Tibial nerve (tissue), 4 donors: ENCODE measurements at places on chromosomes 5 and 9.

- DNase-seq: no peak
Measured at GRCh38 chr5:179316982-179317381, 28.3 kb downstream of the ADAMTS2 start.

- DNase-seq: no peak
Measured at GRCh38 chr9:127300886-127301447, 36.4 kb downstream of the GARNL3 start.

DNA sequence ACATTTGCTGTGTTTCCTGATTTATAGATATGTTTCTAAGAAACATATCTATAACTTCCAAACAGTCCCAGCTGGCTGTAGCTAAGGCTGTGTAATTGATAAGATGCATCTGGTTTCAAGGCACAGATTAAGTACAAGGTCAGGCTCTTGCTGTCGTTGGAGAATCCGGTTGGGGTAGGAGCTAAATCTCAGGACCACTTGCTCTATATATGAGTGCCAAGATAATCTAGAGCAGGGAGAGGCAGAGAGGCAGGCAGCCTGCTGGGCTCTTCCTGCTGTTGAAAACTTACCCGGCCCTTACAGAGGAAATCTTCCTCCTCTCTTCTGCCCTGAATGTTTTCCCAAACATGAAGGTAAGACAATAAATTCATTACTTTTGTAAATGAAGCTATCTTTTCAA lies at the start of gene C7:
Gene C7 (plus strand): TSS at position 234 of the 400 bp plus-strand sequence. CDS start 114 bp downstream, at position 348.
- no peak for DNase-seq

GRCh38 chr9:76810377-76810957 lies 46.2 kb downstream of the PCA3 start:
- no peak for DNase-seq

- no peak for DNase-seq
Measured at GRCh38 chr9:74379718-74380117, 117.4 kb upstream of the RORB start.

GRCh38 chr9:33881635-33882034 lies 64.7 kb downstream of the UBE2R2 start:
- no peak for DNase-seq

DNA sequence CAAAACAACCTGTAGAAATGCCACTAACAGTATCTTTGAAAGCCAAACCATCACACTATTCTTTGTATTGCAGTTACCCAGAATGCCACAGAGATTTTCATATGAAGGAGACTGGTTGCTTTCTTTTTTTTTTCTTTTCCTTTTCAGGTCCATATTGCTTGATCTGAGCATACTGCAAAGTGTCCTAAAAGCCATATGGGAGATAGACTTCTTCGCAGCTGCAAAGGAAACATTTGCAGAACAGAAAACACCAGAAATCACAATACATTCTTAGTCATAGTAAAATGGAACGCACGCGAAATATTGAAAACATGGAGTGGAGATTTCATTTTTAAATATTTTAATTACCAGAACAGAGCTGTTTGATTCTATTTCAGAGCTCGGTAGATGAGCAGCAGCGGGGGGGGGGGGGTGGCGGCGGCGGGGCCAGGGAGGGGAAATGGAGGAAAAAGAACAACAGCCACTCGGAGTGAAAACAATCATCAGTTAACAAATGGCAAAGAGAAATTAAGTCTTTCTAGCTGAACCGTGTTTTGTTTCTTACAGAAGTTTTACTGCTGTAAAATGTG lies 284.1 kb downstream of the NFIB start:
- no peak for DNase-seq

GRCh38 chr9:29213417-29214153 lies 1640.3 kb upstream of the C9orf72 start:
- DNase-seq: no peak

DNA sequence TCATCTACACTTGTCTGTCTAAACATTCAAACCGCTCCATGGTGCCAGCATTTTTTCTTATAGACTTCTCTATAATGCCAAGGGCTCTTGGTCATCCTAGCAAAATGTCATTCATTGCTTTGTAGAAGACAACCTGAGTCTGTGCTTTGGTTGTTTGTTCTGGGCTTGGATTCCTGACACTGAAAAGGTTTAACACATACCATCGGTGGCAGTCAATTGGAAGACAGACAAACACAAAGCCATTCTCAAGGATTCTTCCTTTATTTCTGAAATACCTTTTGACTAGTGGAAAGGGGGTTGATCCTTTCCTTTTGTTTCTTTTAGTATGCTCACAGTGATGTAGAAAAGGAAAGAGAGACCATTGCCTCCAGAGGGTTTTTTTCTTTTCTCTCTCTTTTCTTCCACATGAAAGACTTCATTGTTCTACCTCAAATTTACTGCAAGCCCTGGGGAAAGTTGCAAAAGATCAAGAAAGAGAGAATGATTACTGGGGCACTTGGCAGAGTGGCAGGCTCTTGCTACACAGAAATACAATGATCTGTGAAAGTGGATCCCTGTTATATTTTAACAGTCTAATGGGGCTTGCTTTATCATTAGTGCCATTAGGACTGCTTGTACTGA lies 66.4 kb upstream of the TMC1 start:
- DNase-seq: no peak

DNA sequence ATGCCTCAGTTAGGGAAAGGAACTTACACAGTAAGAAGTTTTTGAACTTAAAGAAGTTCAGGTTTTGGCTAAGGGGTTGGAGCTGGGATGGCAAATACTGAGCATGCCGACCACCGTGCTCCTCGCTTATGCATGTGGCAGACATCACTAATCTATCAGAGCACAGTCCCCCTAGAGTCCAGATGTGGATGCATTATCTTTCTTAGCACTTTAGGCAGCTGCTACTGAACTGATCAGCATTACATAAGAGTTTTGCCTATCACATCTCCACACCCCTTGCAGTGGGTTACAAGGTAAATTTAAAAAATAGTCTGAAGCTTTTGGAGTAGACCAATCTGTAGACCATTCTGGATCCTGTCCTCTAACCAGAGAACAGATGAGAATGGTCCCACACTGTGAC lies 22.4 kb downstream of the MACIR start:
- DNase-seq: no peak

- DNase-seq: no peak
Measured at GRCh38 chr9:32069169-32069813, 315.2 kb upstream of the ACO1 start.

DNA sequence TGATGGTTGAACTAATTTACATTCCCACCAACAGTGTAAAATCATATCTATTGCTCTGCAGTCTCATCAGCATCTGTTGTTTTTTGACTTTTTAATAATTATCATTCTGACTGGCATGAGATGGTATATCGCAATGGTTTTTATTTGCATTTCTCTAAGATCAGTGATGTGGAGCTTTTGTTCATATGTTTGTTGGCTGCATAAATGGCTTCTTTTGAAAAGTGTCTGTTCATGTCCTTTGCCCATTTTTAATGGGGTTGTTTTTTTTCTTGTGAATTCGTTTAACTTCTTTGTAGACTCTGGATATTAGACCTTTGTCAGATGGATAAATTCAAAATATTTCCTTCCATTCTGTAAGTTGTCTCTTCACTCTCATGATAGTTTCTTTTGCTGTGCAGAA lies 115.2 kb upstream of the CDH12 start:
- DNase-seq: no peak

GRCh38 chr9:116379821-116380220 lies 226.2 kb downstream of the PAPPA start:
- no peak for DNase-seq

- no peak for DNase-seq
Measured at GRCh38 chr5:106648401-106648800, 1022.3 kb downstream of the EFNA5 start.

DNA sequence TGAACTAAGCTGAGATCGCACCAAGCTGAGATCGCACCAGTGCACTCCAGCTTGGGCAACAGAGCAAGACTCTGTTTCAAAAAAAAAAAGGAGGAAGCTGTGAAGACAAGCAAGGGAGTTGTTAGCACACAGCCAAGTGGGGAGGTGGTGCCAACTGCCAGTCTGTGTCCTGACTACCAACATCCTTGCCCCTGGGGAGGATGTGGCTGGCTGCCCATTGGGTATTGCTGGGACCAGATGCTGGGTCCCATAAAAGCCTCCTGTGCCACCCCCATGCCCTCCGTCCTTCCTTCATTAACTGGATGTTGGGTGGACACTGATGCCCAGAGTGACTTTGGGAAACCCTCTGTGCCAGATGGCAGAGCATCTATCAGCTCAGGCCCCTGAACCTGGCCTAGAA lies 157.1 kb upstream of the COL5A1 start:
- no peak for DNase-seq

GRCh38 chr5:127206320-127207113 lies 84.1 kb upstream of the MEGF10 start:
- DNase-seq: no peak

GRCh38 chr5:123936548-123936947 lies 424.6 kb downstream of the CSNK1G3 start:
- DNase-seq: no peak

DNA sequence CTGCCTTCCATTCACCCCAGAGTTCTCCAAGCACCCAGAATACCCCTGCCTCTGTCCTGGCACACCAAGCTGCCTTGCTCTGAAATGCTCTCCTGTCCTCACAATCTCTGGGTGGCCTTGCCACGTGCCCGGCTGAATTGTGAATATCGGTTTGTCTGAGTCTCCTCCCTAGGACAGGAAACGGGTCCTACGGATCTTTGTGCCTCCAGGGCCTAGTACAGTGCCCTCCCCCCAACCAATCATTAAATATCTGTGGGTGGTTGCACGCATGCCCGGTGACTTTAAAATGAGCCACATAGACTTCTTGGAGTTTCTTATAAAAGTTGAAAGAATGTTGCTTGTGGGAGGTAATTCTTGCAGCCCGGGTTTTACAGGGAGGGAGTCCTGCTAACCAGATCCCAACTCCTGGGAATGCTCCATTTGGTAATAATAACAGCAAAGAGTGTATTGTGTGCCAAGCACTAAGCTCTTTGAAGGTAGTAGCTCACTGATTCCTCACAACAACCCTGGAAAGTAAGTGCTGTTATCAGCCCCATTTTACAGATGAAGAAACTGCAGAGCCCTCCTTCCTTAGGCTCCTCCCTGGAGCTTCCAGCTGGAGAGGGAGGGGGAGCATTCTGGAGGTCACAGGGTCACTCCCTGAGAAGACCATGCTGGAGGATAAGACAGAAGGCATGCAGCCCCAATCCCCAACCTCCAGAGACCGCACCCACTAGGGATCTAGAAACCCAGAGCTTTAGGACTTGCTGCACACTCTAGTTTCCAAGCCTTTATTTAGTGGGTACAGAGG lies 23.4 kb downstream of the URM1 start:
- no peak for DNase-seq

DNA sequence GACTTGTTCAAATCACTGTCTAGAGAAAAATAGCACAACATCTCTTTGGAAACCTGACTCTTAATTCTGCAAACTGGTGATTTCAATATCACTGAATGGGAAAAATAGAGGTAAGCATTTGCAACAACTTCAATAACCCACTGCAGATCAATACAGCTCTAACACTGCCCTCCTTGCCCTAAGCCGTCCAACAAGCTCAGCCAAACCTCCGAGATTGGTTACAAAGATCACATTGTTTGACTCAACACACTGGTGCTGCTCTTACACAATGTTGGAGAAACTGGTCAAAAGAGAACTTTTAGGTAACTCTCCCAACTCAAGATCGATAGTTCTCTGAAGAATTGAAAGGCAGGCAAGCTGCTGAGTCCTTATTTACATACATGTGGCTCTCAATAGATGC lies 150.4 kb downstream of the SPOCK1 start:
- no peak for DNase-seq

DNA sequence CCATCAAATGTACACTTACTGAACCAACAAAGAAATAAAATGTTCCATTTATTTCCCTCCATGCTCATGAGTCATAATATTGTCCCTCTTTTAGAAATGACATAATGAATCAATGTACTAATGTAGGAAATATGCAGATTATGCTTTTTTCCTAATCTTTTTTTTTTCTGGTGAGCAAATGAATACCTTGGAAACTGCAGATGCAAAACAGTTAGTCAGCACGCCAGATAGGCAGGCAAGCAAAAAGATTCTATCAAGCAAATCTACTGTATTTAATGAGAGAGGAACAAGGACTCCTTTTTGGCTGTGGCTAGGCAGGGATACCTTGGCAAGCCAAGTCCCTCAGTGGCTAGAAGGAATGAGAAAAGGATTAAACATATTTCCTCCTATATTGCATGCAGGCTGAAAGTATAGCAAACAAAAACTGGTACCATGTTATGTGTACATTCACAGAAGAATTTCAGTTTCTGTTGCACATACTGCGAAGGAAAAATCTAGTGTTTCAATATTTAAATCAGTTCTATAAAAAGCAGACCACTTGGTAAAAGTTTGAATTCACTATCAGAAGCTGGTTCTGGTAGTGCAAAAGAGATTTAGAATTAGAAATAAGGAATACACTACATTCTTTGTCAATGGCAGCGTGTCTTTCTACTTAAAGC lies 605.4 kb downstream of the TLE1 start:
- no peak for DNase-seq

DNA sequence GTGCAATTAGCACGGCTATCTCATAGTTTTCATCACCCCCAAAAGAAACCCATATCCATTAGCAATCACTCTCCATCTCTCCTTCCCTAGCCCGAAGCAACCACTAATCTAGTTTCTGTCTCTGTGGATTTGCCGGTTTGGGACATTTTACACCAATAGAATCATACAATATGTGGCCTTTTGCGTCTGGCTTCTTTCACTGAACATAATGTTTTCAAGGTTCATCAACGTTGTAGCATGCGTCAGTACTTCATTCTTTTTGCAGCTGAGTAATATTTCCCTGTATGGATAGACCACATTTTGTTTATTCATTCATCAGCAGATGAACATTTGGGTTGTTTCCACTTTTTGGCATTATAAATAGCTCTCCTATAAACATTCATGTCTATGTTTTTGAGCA lies 75.4 kb upstream of the TBC1D2 start:
- DNase-seq: no peak

GRCh38 chr5:431711-432050 lies 11.3 kb upstream of the EXOC3 start:
- no peak for DNase-seq

DNA sequence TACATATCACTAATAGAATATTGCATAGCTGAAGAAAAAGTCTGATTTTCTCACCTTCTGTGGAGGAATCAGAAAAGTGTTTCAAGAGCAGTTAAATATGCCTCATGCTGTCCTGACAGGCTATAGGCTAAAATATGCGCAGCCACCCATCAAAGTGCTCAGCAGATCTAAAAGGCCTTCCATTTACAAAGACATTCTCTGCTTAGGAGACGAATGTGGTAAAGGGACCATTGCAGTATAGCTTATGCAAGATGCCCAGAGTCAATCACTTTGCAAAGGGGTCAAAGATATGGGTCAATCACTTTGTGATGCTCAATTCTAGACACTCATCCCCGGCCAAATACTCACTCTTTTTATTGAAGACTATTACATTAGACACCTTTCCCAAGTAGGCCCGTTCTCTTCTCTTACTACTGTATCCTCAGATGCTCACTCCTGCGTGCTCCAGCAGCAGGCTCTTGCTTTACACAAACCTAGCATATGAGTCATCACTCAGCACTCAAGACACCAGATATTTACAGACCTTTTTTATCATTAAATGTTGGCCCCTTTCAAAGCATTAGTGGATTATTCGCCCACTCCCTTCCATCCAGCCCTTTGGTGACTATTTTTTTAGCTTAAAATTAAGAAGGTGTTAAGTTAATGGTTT lies 568.2 kb upstream of the CDH18 start:
- no peak for DNase-seq

GRCh38 chr5:8306288-8306896 lies 437.4 kb downstream of the MTRR start:
- no peak for DNase-seq
